T-cell (primary cell): ENCODE measurements at places on chromosomes 6 and 20.
A peak's percentile ranks its signal among the peaks of the same experiment; 100 is the strongest.

DNA sequence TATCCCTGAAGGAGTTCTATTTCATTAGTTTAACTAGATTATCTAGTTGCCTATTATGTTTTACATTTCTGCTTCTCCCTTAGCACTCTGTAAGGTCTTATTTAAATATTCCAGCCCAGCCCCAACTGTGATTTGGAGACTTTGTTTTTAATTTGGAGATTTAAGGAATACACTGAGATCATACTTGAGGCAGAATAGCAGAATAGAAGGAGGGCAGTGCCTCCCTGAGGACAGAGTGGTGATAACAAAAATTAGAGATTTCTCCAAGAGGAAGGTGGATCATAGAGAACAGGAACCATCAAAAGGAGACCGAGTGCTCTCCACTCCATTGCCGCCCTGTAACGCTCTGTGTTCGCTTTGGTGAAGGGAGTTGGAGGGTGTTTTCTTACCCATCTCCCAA, 14.8 kb upstream of the CD164 start:
- no peak for DNase-seq

DNA sequence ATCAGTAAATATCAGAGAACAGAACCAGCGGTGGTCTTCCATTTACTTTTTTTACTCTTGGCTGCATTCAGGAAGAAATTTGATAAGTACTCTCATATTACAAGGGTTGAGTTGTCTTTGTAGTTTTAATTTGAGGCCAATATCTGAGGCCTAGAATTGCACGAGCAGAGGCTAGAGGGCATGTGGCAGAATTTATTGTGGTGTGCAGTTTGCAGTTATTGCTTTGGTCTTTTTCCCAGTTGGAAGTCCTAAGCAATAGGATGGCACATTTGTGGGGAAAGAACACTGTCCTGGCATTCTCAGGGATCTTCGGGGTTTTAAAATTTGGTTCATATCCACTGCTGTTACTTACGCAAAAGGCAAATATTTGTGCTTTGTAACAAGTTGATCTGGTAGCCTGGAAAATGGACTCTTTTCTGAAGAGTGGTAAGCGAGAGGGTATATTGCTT, 66.0 kb downstream of the CTNNBL1 start:
- no peak for DNase-seq

GRCh38 chr20:23018432-23018831, 16.7 kb upstream of the SSTR4 start:
- DNase-seq: no peak

DNA sequence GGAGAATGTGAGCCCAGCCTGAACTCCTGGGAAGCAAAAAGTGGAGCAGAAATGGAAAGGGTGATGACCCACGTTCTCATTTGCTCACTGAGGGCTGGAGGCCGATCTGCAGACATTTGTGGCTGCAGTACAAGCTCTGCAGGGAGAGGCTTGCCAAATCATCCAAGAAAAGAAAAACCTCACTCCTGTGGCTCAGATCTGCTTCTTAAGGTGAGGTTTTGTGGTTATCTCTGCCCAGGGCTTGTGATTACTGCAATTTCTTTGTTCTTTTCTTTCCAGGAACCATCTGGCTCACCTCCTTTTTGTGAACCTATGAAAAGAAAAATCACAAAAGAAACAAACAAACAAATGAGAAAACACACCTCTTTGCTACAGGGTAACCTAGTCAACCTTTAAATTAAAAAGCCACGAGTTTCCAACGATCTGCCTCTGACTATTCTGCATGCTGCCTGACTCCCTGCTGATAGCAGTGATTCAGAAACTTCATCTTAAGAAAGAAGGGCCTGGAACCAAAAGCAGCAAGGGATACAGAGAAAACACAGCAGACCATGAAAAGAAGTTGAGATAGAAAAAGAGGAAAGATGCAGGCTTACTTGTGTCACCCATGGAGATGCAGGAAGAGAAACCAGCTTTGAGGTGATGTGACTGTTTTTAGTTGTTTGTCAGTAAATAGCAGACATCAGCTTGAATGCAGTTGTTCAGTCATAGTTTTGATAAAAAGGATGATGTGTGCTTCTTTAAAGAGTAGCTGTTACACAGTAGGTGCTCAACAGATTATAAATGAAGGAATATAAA, 165.1 kb downstream of the LMBRD1 start:
- no peak for DNase-seq

GRCh38 chr6:147642458-147642857, 134.0 kb downstream of the SAMD5 start:
- no peak for DNase-seq

DNA sequence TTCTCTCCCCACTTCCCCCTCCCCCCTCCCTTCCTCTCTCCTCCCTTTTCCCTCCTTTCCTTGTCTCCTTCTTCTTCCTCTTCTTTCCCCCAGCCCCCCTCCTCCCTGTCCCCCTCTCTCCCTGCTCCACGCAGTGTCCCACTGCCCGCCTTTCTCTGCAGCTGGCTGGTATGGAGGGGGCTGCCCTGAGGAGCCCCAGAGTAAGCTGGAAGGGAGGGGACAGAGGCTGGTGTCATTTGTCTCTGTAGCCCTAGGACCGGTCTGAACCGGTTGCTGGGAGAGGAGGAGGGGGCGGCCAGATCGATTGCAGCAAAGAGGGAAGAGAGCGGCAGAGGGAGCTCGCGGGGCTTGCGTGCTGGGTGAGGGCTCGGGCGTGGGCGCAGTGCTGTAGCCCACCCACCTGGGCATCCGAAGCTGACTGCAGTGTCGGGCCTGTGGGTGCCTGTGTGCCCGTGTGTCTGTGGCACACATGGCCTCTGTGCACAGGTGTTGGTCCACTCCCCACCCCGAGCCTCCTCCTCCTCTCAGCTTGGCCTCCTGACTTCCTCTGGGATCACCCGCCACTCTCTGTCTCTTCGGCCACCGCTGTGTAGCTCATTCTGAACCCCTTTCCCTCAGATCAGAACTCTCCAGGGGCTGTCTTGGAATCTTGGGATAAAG, 50.6 kb downstream of the SRC start:
- DNase-seq: no peak

GRCh38 chr6:105667056-105667455, 264.2 kb upstream of the PREP start:
- no peak for DNase-seq

DNA sequence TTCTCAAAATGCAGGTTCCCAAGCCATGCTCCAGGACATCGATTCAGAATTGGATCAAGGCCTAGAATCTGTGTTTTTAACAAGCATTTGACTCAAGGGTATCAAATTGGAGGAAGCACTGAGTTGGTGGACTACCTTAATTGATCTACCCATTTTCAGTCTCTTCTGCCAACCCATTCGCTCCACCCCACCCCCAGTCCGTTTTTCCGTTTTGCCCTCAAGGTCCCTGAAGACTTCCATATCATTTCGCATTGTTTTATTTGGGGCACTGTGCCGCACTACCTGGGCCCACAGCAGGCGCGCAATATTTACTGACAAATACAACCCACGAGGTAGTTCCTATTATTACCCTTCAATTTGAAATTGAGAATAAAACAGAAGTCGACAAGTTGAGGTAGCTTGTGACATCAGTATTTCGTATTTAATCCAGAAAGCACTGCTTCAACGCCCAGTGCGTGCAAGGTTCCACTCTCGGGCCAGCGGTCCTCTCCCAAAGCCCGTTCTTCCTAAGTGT, 557 bp upstream of the DHX35 start:
- DNase-seq: no peak

GRCh38 chr6:129607581-129608186, 102.3 kb downstream of the ARHGAP18 start:
- no peak for DNase-seq

- DNase-seq: no peak
Measured at GRCh38 chr20:46328200-46328882, 20.0 kb upstream of the CDH22 start.

- no peak for DNase-seq
Measured at GRCh38 chr6:169780571-169781091, 29.2 kb downstream of the ERMARD start.

DNA sequence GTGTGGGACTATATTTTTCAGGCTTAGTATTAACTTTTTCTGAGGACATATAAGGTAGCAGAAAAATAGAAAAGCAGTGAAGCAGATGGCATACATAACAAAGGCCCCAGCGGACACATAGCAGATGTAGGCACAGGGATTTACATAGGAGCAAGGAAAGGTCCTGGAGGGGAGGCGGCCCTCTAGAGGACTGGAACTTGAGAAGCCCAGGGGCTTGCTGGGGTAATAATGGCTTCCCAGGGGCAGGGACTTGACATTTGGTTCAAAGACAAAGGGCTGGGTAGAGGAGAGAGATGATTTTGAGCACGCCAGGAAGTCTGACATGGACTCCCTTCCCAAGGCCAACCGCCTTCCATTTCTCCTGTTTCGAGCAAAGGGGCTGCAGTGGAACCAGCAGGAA, 31.7 kb upstream of the OSTM1 start:
- DNase-seq: no peak

DNA sequence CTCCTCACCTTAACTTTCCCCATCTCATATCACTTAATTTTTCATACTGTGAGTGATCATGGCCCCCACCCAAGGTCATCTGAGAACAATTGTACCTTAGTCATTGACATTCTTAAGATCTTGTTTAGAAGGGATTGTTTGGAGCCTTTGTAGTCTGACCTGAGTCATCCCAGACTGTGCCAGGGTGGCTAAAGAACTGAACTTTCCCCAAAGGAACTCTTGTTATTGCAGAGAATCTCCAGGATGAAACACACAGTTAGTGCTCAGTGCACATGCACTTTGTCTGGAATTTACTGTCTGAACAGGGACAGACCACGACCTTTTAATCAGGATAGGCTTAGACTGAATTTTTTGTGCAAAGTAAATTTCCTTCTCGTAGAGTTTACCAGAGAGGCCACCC, 112.6 kb upstream of the CCN2 start:
- DNase-seq: no peak

DNA sequence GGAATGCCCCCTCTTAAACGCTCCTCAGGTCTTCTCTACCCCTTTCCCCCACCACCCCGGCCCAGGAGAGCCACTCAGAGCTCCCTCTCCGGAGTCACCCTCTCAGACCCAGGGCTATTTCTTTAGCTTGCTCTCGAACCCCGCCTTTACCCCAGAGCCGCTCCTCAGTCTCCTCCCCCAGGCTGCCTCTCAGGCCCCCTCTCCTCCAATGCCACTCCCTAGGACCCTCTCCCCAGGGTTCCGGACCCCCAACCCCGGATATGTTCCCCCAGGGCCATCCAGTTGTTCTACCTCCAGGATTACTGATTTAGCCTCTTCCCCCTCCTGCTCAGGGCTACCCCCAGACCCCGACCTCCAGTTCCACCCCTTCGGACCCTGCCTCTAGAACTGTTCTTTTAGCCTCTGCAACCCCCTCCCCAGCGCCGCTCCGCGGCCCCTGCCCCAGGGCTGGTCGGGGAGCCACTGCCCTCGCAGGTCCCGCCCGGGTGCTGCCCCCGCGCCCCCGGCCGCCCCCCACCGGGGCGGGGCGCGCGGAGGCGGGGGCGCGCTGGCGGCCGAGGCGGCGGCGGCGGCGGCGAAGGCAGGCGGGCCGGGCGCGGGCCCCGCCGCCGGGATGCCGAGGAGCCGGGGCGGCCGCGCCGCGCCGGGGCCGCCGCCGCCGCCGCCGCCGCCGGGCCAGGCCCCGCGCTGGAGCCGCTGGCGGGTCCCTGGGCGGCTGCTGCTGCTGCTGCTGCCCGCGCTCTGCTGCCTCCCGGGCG, at the start of gene MMP24:
Gene MMP24, plus strand, starts transcription at position 565 of the 758 bp plus-strand sequence. Its CDS starts 49 bp downstream, at position 614.
- no peak for DNase-seq

DNA sequence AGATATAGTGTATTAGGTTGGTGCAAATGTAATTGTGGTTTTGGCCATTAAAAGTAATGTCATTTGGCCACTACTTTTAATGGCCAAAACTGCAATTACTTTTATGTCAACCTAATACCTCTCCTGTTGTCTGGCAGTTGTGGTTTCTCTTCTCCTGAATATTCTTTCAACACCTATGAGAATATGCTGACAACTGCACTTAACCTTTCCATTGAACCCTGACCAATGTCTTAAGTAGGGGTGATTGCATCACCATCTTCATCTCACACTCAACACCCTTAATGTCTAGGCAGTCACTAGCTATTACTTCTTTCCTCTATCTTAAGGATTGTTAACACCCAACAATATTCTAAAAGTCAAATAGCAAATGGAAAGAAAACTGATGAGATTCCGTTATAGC, 200.5 kb upstream of the HSF2 start:
- no peak for DNase-seq

- DNase-seq: no peak
Measured at GRCh38 chr20:3875378-3875974, 13.7 kb upstream of the PANK2 start.

DNA sequence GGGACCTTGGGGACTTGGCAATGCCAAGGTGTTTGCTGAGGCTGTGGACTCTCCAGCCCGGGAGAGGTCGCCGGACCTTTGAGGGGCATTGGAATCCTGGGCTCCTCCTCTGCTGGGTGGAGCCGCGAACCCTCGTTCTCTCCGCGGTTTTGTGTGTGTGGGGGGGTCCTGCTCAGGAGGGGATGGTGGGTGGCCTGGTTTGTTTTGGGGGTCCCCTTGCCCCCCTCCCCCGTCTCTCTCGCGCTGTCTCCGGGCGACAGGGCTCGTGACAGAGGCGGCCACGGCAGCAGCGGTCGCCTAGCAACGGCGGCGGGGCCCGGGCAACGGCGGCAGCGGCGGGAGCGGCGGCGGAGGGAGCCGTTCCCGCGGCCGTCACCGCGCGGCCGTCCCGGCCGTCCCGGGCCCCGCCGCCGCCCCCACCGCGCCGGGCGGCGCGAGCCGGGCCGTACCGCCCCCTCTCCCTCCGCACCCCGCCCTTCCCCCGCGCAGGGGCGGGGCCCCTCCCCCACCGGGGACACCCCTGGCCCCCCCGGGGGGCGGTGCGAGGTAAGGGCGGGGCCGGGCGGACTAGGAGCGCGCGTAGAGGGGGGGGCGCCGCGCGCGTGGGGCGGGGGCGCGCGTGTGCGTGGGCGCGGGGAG, 7.8 kb downstream of the SYNGAP1 start:
- DNase-seq: peak; percentile 62

DNA sequence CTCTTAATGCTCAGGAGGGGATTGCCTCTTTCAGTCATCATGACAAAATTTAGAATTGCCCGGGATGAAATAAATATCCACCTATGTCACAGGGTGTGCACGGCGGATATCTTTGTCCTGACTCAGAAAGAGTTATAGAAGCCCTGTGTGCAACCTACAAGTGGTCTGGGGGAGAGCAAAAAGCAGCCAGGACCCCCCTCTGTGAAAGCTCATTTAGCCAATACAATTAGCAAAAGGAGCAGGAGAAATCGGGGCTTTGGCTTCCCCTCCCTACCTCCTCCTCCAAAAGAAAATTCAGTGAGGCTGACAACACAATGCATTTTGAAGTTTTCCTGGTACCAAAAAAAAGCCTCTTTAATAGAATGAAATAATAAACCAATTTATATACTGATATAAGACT, 21.8 kb downstream of the FOXA2 start:
- DNase-seq: no peak

DNA sequence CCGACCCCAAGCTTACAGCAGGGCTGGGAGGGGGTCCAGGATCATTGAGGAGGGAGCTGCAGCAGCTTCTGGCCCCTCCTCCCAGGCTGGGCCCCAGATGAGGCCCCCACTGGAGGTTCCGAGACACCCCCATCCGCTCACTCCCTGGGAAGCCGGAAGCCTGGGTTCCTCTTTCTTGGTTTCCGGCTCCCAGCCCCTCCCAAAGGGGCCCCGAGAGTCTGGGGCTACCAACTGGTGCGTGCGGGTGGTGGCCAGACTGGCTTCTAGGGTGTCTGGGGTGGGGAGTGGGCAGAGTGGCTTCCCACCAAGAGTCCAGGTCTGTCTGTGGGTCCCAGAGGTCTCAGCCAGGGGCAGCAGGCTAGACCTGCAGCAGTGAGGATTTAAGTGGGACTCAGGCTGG, 2.2 kb downstream of the RGS19 start:
- DNase-seq: no peak
